ENCODE measurements at places on chromosomes 16 and 17. TPM values are rescaled to one million over a fixed set of nuclear protein-coding genes. Genes with fewer than 3 reads are reported as not detected.

- DNase-seq: no peak
Observed at GRCh38 chr16:1791943-1792812, 1.3 kb downstream of the IGFALS start.

DNA sequence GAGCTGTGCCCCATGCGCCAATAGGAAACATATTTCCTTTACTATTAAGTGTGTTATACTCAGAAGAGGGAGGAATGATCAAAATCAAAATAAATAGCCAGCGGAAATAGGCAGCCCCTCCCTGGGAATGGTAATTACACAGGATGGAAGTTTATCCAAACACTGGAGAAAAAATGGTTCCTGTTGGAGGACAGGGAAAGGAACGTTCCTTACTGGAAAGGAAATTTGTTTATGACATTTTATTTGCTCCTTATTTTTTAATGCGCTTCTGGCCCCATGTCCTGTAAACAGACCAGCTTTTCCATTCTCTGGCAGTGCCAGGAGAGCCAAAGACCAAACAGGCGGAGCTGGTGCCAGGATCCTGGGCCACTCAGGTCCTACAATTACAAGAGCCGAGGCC is 273.7 kb downstream of the SOX9 start:
- no peak for DNase-seq

GRCh38 chr17:65101371-65101770 is 35.8 kb upstream of the RGS9 start:
- DNase-seq: no peak

DNA sequence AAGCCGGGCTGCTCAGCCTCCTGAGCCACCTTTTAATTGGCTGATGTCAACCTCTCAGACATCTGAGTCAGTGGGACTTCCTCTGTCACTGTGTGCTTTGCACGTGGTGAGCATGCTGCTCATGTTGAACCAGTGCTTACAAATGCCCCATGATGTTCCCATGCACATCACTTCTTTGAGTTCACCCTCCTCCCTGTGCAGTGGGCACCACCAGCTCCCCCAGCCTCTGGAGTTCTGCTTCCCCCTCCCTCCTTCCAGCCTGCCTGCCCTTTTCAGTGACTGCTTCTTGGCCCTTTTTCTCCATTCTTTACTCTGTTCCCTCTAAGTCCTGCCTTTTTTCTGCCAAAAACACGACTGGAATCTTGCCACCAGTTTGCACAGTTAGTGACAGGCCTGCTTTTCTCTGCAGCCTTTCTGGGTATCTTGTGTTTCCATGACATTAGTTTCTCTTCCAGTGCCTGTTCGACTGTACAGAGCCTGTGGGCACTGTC is 41.6 kb downstream of the USP10 start:
- DNase-seq: no peak

DNA sequence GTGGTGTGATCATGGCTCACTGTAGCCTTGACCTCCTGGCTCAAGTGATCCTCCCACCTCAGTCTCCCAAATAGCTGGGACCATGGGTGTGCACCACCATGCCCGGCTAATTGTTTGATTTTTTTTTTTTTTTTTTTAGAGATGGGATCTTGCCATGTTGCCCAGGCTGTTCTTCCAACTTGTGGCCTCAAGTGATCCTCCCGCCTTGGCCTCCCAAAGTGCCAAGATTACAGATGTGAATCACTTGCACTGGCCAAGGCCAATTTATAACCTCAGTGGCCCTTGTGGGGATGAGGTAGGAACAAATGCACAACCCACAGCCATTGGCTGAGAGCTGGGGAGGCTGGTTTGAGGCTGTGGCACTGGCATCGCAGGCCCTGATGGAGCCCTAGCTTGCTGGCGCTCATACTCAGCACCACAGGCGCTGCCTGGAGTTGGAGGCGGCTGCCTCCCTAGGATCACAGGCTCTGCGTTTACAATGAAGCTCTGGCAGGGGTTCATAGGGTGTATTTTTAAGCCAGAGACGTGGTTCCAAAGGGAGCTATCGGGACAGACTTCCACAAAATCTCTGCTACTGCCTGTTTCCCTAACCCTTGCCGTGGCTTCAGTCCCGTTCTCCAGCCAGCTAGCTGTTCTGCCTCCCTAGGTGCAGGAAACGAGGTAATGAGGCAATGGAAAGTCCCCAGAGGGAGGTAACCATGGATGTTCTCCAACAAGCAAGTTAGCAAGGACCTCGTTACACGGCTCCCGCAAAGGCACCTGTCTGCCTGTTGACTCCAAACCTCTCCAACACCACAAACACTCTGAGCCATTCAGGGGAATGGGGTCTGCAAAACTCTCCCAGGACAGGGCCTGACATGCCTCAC is 2.9 kb downstream of the ABCA3 start:
- DNase-seq: no peak

GCGR gene
- total RNA-seq: not detected

TTLL6 gene
- total RNA-seq: not detected

DNA sequence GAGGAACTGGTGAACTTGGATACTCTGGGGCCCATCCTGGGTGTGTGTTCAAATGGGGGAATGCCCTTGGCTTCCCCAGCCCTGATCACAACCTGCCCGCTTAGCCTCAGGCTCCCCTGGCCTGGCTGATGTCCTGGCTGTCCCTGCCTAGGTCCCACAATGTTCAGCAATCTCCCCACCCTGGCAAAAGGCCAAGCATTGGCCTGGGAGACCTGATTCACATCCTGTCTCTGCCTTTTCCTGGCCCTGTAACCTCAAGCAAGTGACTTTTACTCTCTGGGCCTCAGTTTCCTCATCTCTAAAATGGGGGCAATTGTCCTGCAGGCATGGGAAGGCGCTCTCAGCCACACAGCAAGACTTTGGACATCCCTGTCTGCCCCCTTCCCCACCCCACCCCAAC is 14.4 kb downstream of the CPNE2 start:
- DNase-seq: no peak

GRCh38 chr16:89623511-89624261 is 10.2 kb downstream of the DPEP1 start:
- DNase-seq: no peak

DNA sequence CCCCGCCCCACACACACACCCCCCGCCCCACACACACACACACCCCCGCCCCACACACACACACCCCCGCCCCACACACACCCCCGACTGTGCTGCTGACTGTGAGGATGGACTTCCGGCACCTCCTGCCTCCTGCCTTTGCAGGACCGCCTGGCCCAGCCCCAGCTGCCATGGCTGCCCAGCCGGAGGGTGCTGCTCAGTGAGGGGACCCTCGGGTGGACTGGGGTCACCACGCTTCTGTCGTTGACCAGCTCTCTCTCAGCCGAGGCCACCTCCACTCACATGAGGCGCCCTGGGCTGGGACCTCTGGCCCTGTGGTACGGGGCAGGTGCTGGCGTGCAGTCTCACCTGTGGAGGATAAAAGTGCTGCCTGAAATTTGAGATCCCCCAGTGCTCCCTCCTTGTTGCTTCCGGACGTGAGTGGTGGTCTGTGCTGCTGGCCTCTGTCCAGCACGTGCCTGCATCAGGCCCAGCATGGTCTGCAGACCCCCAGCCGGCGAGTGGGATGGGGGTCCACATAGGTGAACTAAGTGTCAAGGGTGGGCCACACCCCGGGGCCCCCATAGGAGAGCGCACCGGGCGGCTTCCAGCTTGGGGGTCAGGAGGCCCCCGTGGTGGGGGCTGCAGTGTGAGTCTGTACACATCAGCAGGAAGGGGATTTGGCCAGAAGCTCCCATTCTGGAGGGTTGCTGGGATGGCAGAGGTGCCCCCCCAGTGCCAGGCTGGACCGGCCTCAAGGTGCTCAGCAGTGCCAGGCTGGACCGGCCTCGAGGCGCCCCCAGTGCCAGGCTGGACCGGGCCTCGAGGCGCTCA is 11.2 kb downstream of the METRNL start:
- DNase-seq: no peak

- DNase-seq: no peak
Observed at GRCh38 chr17:8871081-8871581, 3.7 kb upstream of the PIK3R6 start.

DNA sequence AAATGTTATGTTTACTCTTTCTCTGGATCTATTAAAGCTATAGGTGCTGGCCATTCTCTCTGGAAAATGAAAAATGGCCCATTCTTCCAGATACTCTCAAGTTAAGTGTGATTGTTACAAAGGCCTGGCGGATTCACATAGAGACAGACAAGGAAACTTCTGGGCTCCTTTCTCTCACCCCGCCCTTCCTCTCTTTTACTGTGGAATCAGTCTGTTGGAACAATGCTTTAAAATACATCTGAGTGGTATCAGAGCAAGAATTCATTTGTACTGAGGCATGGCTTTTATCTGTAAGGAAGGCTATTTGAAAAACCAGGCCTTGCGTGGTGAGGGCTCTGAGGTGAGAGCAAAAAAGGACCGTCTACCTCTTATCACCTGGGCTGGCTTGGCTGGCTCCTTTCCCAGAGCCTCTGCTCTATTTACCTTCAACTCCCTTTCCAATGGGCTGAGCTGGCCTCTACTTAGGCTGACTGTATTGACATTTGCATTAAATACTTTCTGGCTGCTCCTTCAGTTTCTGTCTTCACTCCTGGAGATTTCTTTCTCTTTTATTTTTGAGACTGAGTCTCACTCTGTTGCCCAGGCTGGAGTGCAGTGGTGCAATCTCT is 274.0 kb downstream of the PHKB start:
- DNase-seq: no peak

EVPLL gene
- not detected for total RNA-seq

GRCh38 chr17:78242024-78242742 is 10.8 kb downstream of the TMEM235 start:
- no peak for DNase-seq
